ENCODE measurements at places on chromosomes 1 and 21.
A peak's percentile ranks its signal among the peaks of the same experiment; 100 is the strongest.

- DNase-seq = no peak
These were observed 566 bp upstream of the ALG6 start for GRCh38 chr1:63366908-63367214.

DNA sequence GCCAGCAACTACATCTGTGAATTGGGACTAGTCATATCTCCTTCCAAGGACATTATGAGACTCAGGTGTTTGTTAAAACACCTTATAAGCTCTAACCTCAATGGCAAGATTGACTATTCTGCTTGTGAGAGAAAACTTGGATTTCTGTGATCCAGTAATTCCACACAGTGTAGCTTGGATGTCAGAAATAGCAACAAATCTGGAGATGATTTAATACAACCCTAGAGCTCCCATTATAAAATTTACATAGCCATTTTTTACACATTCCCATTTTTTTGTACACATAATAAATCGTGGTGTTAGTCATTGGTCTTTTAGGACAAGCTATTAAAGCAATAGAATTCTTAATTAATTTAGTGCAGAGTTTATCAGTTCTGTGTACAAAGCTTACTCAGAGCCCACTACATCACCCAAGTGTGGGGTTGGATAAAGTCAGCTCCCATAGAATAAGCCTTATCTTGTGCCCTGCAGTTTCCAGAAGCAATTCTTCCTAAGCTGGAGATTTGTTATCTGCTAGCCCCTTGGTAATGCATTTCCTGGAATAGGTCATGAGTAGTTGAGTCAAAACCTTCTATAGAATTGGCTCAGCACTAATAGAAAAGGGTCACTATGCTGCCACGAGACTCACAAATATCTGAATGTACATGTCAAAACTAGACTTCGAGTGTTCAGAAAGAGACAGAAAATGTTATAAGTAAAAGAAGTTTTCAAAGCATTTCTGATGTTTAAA lies 434.0 kb upstream of the RUNX1 start:
- peak; percentile 5 for DNase-seq

GRCh38 chr1:245016700-245017099 lies 138.1 kb upstream of the KIF26B start:
- DNase-seq = no peak

DNA sequence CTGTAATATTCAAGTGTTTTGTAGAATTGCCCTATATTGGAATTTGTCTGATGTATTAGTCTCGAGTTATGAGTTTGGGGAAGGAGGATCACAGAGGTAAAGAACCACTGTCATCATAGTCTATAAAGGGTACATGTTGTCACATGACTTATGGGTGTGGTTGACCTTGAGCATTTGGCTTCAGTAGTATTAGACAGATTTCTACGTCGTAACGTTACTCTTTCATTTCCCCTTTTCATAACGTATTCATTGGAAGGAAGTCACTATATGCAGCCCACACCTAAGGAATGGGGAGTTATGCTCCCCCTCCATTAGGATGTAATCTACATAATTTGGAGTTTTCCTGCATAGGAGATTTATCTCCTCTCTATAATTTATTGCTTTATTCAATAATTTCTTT lies 110.1 kb upstream of the VAV3 start:
- no peak for DNase-seq

- DNase-seq = no peak
These were observed 187.1 kb upstream of the CACYBP start for GRCh38 chr1:174812656-174813055.

DNA sequence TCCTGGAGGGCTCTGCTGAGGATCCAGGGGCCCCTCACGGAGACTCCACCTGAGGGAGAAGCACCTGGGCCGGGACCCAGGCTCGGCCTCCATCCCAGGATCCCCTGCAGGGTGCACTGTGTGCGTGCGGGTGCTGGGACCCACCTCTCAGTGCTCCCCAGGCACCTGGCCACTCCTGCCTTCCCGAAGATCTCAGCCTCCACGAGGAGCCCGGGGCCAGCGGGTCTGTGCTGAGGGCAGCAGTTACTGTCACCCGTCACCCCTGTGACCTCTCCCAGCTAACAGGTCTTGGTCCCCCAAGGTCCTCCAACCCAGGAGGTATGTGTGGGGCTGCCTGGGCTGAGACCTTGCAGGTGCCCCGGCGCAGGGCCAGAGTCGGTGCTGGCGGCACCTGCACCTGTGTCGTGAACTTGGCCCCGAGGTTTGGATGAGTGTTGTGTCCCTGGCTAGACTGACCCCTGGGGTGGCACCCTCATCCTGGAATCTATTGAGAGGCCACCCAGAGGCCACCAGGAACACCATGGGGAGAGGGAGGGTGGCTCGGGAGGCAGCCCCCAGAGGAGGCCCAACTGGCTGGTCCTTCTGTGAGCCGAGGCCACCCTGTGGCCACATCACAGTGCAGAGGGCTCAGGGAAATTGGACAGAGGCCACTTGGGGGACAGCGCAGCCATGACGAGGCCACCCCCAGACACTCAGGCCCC lies 17.7 kb downstream of the MORN1 start:
- DNase-seq = no peak

DNA sequence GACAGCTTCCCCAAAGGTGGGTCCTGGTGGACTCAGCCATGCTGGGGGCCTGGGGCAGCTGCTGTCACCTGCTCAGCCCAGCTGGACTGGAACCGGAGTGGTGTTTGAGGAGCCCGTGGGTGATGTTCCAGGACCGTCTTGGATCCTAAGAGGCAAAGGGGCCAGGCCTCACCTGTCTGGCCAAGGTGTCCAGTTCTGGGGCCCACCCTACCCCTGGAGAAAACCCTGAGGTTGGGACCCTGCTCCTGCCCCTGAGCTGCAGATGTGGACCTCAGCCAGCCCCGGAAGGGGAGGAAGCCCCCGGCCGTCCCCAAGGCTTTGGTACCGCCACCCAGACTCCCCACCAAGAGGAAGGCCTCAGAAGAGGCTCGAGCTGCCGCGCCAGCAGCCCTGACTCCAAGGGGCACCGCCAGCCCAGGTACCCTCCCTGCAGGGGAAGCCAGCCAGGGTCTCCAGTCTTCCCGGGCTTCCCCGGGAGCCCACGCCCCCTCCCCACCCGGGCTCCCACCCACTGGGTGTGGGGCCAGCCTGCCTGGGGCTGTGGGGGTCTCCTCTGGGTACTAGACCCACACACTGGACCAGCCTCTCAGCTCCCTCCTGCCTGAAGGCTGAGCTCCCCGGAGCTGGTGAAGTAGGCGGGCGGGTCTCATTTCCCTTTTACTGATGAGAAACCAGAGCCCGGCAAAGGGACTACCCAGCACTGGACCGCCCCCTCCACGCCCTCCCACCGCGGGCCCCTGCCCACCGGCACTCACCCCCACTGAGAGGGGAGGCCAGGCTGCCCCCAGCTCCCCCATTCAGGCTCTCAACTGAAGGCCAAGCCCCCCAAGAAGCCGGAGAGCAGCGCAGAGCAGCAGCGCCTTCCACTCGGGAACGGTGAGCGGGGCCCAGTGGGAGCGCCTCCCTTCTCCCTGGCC lies 1.3 kb downstream of the AIRE start:
- DNase-seq = no peak

DNA sequence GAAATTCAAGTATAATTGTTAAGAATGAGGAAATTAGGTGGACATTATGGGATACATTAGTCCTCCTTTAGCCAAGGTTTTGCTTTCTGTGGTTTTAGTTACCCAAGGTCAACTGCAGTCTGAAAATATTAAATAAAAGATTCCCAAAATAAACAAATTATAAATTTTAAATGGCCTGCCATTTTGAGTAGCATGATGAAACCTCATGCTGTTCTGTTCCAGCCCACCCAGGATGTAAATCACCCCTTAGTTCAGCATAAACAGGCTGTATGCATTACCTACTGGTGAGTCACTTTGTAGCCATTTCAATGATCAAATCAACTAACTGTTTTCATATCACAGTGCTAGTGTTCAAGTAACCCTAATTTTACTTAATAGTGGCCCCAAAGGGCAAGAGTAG lies 132.5 kb upstream of the LYPLAL1 start:
- DNase-seq = no peak

DNA sequence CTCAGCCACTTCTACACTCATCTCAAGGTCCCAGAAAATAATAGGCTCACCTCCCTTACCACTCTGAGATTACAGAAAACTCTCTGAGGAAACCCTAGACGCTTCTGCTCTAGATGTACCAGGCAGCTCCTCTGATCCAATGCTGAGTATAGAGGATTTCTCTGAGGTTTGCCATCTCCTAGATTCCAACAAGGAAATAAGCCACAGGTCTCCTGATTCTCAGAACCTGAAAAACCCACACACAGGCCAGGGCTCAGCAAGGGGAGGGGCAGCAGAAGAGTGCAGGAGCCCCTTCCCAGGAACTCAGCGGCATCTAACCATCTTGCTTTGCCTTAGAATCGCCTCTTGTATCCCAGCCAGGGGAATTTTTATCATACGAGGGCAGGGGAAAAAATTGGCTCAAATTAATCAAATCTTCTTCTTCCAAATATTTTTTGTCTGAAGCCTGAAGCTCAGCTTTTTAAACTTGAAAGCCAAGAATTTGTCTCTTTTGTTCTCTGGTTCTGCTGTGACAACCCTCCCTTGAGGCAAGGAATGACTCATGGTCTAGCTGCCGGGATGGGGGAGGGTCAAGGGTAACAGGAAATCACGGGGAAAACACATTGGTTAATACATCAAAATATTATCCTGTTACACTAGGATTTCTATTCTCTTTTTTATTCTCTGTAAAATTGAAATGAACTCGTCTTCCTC lies 30.8 kb downstream of the GORAB start:
- DNase-seq = peak; percentile 77

DNA sequence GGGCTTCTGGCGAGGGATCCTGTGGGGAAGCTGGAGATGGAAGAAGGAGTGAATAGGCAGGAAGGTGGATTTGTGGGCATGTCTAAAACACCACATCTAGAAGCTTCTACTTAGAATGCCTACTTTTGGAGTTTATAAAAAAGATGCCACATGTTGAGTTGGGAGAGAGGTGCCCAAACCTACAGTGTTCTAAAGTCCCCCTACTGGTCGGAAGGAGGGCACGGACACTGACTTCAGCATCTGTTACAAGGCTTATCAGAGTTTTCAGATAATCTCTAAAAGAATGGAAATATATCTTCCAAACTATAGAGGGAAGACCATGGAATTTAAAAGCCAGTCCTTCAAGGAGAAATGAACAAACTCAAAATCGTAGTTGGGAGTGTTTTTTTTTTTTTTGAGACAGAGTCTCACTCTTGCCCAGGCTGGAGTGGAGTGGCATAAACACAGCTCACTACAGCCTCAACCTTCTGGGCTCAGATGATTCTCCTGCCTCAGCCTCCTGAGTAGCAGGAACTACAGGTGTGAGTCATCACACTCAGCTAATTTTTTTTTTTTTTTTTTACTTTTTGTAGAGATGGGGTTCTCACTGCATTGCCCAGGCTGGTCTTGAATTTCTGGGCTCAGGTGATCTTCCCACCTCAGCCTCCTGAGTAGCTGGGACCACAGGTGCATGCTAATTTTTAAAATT lies 14.8 kb downstream of the IBA57 start:
- DNase-seq = no peak

DNA sequence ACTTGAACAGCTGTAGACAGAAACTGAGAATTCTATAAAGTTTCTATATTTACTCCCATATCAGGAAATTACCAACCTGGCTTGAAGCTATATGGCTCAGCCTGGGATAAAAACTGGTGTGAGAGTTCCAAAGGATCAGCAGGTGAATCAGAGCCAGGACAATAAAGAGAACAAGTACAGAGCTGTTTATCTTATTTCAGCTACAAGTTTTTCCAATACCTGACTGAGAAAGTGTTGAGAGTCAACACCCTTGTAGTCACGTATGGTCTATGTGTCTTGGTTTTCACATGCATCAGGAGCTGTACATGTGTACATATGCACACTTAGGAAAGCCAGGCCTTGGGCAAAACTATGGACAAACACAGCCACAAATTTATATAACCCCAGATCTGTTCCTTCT lies 40.7 kb upstream of the CXADR start:
- DNase-seq = no peak

DNA sequence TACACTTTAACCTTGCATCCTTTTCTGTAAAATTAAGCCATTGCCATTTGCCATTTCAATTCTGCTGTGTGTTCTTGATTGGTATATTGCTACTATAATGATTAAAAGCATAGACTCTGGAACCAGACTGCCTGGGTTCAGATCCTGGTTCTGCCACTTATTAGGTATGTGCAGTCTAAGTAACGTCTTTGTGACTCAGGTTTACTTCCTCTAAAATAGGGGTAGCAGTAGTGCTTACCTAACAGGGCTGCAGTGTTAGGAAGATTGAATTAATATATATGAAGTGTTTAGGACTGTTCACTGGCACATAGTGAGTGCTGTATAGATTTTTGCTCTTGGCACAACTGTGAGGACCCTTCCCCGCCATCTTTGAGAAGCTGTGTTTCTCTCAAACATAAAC lies 4.4 kb downstream of the CDC42 start:
- DNase-seq = no peak

All from dermis microvascular lymphatic vessel endothelial cell (primary cell).